ENCODE measurements at places on chromosomes 2 and 18.

DNA sequence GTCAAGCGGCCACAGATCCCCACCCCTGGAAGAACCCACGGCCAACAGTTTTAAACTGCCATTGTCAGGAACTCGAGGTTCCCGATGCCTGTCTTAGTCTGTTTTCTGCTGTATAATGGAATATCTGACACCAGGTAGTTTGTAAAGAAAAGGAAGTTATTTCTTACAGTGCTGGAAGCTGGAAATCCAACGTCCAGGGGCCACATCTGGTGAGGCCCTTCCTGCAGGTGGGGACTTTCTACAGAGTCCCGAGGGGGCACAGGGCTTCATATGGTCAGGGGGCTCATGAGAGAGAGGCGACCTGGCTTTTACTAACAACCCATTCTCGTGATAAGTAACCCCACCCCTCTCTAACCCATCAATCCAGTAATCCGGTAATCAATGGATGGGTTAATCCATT lies 501.6 kb upstream of the MYT1L start:
- no peak for DNase-seq

GRCh38 chr2:222711315-222711940 lies 40.0 kb downstream of the MOGAT1 start:
- no peak for DNase-seq

GRCh38 chr2:63432373-63432772 lies 155.9 kb downstream of the WDPCP start:
- no peak for DNase-seq

DNA sequence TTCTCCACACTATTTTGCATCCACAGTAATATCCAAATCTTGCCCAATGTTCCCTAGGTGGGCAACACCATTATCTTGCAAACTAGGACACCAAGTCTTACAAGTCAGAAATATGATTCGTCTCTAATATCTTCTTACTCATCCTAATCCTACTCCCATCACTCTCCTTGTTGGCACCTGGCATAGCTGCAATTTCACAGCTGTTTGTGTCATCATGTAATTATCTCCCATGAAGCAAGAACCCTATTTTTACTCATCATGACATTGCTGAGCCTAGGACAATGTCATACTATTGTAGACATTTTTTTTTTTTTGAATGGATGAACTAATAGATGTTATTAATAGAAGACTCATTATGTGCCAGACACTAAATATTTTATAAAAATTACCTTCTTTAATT lies 91.3 kb upstream of the CCDC141 start:
- no peak for DNase-seq

DNA sequence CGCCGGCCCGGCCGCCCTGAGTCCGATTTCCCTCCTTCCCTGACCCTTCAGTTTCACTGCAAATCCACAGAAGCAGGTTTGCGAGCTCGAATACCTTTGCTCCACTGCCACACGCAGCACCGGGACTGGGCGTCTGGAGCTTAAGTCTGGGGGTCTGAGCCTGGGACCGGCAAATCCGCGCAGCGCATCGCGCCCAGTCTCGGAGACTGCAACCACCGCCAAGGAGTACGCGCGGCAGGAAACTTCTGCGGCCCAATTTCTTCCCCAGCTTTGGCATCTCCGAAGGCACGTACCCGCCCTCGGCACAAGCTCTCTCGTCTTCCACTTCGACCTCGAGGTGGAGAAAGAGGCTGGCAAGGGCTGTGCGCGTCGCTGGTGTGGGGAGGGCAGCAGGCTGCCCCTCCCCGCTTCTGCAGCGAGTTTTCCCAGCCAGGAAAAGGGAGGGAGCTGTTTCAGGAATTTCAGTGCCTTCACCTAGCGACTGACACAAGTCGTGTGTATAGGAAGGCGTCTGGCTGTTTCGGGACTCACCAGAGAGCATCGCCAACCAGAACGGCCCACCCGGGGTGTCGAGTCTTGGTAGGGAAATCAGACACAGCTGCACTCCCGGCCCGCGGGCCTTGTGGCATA lies 4.6 kb downstream of the SIX2 start:
- no peak for DNase-seq

- no peak for DNase-seq
Observed at GRCh38 chr18:63298400-63299365, 20.9 kb downstream of the BCL2 start.

DNA sequence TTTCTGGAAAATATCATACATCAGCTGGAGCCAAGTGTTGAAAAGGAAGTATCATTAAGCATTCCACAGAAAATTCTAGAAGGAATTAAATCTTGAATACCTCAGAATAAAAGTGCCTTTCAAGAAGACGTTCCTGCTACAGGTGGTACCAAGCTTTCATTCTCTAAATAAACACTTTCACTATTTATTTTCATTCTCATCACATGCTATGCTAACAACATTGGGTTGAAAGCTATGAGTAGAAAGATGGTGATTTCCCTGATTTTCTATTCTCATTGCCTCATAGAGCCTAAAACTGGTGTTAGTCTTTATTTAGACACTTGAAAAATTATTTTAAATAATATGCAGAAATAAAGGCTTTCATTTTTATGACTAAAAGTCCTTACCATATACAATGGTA lies 324.7 kb downstream of the LRP1B start:
- no peak for DNase-seq

- DNase-seq: no peak
Observed at GRCh38 chr18:48192542-48192941, 216.6 kb downstream of the ZBTB7C start.

- no peak for DNase-seq
Observed at GRCh38 chr2:240200230-240201051, 60.0 kb upstream of the OTOS start.

DNA sequence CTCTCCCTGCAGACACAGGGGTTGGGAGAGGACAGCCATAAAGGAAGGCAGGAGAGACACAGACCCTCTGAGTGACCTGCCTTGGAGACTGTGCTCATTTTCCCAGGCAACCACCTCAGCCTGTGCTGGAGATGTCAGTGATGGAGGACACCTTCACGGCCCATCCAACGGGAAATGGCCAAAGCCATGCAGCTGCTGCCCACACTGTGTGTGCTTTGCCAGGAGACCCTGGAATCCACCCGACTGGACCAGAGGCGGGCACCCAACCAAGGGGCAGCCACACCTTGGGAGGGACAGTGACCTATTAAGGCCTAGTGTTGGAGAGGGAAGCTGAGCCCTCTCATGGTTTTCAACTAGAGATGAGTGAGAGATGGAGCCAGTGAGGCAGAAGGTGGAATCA lies 192.5 kb downstream of the SMAD2 start:
- no peak for DNase-seq

GRCh38 chr18:49628119-49628518 lies 66.3 kb downstream of the LIPG start:
- no peak for DNase-seq

- DNase-seq: no peak
Observed at GRCh38 chr2:182883451-182883850, 17.0 kb upstream of the FRZB start.

DNA sequence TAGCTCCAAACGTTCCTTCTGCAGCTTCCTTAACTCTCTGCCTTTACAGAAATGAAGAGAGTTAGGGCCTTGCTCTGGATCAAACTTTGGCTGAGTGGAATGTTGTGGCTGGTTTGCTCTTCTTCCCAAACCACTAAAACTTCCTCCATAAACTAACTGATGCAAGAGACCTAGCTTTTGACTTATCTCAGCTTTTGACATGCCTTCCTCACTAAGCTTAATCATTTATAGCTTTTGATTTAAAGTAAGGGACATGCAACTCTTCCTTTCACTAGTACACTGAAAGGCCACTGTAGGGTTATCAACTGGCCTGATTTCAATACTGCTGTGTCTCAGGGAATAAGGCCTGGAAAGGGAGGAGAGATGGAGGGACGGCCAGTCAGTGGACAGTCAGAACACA lies 8.3 kb downstream of the PXDN start:
- DNase-seq: no peak

DNA sequence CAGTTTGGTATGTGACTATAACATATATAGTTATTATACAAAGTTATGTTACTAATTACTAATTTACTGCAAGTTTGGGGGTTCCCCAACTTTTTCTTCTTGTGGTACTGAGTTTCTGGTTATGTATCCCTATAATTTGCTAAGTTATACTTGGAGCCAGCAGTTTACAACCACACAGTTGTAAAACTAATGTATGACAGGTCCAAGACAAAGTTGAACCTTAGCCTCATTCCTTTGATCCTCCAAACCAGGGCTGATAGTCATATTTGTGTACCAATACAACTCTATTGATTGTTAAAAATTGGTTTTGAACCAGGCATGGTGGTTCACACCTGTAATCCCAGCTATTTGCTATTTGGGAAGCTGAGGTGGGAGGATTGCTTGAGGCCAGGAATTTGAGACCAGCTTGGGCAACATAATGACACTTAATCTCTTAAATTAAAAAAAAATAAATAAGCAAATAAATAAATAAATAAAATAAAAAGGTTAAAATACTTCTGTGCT lies 24.3 kb downstream of the RELCH start:
- DNase-seq: no peak

DNA sequence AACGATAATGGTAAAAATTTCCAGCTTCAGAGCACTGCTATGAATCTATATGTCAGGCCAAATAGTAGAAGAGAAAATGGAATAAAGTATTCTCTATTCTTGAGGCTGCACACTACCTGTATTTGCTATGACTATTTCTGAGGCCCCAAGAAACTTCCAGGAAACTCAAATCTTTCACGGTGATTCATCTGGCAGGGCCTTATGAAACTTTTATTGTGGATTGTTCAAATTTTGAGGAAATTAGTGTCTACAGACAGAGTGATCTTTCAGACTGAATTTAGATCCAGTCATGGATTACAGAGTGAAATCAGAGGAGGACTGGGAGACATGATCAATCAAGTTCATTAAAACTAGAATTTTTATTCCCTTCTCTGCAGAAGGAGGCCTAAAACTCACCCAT lies 4.1 kb upstream of the VSNL1 start:
- no peak for DNase-seq

DNA sequence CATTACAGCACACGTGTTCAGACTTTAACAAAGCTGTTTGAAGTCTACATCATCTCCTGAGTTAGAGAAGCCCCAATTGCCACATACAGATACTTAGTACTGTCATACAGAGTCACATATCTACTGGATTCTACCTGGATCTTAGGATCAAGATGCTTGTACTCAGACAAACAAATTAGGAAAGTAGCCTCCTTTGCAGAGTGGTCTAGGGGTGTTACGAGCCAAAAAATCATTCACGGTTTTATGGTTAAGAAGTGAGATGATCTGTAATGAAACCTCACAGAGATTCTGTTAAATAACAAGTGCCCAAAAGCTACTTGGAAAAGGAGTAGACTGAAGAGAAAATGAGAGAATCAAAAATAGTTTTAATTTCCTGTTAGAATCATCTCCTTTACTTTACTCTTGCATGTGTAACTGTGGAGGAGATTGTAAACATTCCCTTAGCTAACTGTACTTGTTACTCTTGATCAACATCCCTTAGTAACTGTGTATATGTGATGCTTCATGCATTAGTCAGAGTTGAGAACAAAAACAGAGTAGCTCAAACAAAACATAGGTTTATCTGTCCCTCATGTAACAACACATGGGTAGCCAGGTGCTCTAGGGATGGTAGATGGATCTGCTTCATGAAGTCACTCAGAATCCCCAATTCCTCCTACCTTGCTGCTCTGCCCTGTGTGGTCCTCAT lies 16.4 kb upstream of the IL1RL1 start:
- DNase-seq: no peak

GRCh38 chr2:112239862-112240261 lies 15.0 kb downstream of the ZC3H8 start:
- DNase-seq: no peak

DNA sequence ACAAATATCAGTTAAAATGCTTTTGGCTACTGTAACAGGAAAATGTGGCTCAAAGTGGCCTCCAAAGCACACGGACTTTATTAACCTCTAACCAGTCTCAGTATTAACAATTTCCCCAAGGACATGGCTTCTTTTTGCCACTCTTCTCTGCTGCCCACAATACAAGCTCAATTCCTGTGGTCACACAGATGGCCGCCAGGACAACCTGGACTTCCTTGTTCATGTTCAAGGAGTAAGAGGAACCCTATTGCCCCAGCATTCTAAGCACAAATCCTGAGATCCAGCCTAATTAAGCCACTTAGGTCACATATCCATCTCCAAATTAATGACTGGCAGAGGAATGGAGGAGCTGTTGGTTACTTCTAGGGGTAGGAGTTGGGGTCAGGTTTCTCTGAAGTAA lies 38.2 kb downstream of the AOX1 start:
- DNase-seq: no peak

- DNase-seq: no peak
Observed at GRCh38 chr2:138445227-138445626, 56.3 kb upstream of the SPOPL start.

DNA sequence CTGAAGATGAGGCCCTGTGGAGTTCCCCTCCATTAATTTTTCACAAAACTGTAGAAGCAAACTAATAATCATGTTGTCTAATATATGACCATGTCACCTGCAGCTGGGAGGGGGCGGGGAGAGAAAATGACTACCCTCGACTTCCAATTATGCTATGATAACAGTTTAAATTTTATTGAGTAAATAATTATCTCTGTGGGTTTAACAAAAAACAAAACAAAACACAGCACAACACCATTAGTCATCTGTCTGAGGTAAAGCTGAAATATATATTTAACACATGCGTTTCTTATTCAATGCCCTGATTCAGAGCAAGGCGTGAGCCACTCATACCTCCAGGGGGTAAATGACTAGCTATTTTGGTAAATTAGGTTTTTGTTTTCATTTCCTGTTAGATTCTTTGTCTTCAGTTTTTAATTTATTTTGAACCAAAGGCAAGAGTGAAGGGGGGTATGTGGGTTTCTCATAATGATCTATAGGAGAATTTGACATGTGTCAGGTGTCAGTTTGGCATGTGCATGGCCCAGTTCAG lies 77.4 kb upstream of the ZCCHC2 start:
- no peak for DNase-seq

DNA sequence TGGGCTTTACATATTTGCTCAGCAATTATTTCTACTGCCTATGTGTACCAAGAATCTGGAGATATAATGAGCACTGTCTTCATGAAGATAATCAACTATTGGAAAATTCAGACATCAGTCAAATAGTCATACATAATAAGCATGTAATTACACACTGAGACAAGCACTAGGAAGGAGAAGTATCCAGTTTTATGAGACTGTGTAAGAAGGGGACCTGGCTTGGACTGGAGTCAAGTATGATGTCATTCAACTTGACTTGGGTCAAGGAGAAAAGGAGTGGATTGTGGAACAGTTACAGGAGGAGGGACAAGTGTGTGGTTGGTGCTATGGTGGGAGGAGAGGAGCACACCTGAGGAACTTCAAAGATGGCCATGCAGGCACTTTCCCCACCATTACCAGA lies 419.8 kb upstream of the TRIB2 start:
- DNase-seq: no peak

DNA sequence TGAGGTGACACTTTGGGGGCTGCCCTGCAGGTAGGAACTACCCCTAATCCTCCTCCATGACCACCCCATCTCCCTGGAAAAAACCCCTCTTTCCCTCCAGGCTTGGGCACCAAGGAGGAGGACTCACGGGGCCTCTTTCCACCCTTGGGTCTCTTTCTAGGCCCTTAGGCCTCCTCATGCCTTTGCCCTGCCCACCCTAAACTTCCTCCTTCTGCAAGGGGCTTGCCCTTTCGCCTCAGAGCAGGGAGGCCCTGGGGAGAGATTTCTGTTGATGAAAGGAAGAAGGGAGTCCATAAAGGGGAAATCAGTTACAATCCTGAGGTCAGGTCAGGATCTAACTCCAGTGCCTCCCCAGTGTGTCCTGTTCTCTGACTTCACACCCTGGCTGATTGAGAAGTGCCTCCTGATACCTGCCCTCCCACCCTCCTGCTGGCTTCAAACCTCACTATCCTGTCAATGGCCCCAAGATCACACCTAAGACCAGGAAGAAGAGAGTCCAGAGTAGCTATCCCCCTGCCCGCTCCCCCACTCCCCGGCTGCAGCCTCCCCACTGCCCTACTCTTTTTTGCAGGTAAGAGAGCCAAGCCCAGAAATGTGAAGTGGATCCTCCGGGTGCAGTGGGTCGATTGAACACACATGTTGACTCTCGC lies 16.7 kb upstream of the TNS1 start:
- no peak for DNase-seq

Data from activated naive CD4-positive, alpha-beta T cell (primary cell).